Renal pelvis (tissue), 12 donors: ENCODE measurements at places on chromosomes 5 and 9. TPM values are rescaled to one million over a fixed set of nuclear protein-coding genes. Genes with fewer than 3 reads are reported as not detected.

- DNase-seq = no peak
These were observed 163.4 kb downstream of the ICE1 start for GRCh38 chr5:5585751-5586341.

DNA sequence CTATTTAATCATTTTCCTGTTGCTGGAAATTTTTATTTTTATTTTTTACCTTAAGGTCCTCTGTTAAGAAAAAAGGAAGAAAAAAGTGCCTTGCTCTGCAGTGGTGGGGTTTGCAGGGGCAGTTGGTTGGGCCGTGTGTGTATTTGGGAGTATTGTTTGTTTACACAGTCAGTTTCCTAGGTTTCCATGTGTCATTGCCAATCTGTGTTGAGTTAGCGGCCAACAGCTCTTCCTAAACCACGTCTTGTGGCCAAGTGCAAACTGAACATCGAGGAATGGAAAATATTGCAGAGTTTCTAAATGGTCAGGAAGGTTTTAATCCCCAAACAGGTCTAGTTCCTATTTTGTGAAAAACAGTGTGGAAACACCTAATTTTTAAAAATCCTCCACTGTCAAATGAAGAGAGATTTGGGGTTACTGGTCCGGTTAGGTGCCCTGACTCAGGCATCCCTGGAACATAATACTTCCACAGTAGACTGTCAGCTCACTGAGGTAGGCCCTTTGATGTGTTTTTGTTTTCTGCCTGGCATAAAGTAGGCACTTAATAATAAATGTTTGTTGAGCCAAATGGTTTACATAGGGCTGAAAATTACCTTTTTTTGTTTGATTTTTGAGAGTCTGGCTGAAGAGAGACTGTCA lies 37.0 kb downstream of the MAMDC2 start:
- DNase-seq = no peak

DNA sequence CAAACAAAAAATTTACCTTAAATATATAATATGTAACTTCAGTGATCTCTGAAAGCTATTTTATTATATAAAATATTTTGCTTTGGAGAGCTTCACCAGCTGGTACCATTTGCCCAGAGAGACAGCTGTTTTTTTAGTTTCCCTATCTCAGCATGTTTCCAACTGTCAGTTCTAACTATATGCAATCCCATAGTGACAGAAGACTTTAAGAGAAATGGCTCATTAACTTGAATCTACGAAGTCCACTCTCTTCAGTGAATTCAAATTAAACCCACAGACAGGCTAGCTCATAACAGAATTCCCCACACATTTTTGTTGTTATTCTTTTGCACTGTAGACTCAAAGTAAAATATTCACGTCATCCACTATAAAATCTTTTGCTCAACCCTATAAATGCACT lies 251.8 kb upstream of the POU5F2 start:
- peak; percentile 4 for DNase-seq

GRCh38 chr9:129898185-129898584 lies 62.9 kb downstream of the USP20 start:
- DNase-seq = no peak

DRD1 gene
- not detected for polyA plus RNA-seq
